Activated effector memory CD4-positive, alpha-beta T cell treated with anti-CD3 and anti-CD28 coated beads, Interleukin-2, amount 50 U/mL, for 16 hours (primary cell): ENCODE measurements at places on chromosomes 4 and X.

- no peak for DNase-seq
Observed at GRCh38 chr4:9964879-9965278, 56.4 kb downstream of the SLC2A9 start.

DNA sequence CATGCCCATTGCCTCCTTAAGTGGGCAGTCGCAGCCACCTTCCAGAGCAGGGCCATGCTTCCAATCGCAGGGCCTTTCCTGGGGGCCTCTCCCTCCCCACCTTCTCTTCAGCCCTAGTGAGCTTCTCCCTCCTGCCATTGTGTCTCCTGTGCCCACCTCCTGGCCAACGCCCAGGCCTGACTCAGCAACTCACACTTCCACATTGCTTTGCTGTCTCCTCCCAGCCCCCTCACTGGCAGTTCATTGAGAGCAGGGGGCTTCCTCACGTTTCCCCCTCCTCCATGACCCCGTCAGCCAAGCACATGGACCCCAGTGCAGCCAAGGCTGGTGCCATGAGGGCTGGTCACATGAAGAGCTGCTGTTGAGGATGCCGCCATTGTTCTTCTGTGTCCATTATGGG, 25.9 kb downstream of the HTRA3 start:
- no peak for DNase-seq

GRCh38 chrX:64805683-64806082, 170.6 kb downstream of the ZC4H2 start:
- no peak for DNase-seq

- no peak for DNase-seq
Observed at GRCh38 chr4:96102541-96103026, 262.7 kb downstream of the PDHA2 start.

DNA sequence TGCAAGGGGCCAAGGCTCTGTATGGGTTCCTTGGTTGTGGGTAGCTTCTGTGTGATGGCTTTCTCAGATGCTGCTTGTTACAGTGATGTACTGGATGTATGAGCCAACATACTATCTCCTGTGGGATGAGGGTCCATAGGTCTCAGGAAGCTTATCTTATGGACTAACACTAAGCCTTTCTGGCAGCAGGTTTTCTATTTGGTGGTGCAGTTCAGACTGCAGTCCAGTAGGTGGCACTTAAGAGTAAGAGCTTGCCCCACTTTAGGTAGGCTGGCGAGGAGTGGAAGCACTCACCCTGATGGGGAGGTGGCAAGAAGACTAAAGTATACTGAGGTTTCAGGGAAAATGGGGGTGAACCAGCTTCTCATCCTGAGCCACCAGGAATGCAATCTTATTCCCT, 306.7 kb upstream of the MAOA start:
- peak; percentile 65 for DNase-seq

GRCh38 chr4:16897991-16898827, at the start of gene LDB2:
Gene LDB2 (minus strand): TSS chr4:16898645.
- DNase-seq: no peak

- no peak for DNase-seq
Observed at GRCh38 chr4:146159384-146160058, 16.0 kb upstream of the LSM6 start.
